ENCODE measurements at places on chromosomes 2 and 18.

DNA sequence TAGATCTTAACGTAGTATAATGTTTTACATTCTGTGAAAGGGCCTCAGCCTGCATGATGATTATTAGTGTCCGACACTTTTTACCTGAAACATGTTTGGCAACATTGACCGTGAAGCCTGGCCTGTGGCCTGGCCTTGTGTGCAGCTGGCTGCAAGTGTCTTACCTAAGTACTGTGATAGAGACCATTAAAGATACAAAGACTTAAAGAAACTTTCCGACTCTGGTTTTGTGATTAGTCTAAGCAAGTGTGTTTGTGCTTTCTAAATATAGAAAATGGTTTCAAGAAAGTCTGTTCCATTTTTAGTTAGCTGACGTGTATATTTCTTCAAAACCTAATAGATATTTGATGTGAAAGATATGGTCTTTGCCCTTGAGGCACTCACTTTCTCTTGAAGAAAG lies 601.8 kb downstream of the LRP1B start:
- no peak for DNase-seq

- DNase-seq = no peak
Observed at GRCh38 chr18:515838-516237, 15.3 kb upstream of the COLEC12 start.

- no peak for DNase-seq
Observed at GRCh38 chr18:24535527-24536295, 75.3 kb downstream of the HRH4 start.

GRCh38 chr2:237321746-237322145 lies 92.2 kb downstream of the COL6A3 start:
- no peak for DNase-seq

- no peak for DNase-seq
Observed at GRCh38 chr2:173045181-173045580, 30.5 kb upstream of the MAP3K20 start.

DNA sequence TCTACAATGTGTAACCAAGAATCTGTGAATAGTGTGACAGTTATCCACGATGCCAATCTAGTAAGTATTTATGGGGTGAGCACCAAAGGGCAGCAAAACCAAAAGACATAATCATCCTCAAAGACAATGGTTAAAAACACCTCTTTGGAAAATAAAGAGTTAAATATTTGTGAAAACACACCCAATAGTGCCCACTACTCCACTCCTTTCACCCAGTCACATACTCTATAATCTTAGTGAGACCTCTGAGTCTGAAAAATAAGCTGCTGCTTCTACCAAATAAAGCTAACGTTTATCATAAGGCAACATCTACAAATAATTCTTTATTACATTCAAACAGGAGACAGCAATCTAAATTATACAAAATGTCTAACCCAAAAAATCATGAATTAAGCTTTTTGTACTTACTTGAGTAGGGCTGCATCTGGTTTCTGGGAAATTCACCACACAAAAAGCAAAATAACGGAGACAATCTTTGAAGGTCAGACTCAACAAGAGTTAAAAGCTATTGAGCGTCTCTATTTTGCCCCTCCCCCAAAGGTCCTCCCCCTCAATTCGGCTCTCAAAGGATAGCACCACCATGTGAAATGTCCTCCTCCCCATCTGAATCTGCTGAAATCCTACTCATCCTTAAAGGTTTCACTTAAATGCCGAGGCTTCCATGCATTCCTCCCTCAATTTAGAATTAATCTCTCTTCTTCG lies 2.0 kb downstream of the RAPH1 start:
- no peak for DNase-seq

- no peak for DNase-seq
Observed at GRCh38 chr18:74714791-74715190, 117.1 kb downstream of the ZNF407 start.

DNA sequence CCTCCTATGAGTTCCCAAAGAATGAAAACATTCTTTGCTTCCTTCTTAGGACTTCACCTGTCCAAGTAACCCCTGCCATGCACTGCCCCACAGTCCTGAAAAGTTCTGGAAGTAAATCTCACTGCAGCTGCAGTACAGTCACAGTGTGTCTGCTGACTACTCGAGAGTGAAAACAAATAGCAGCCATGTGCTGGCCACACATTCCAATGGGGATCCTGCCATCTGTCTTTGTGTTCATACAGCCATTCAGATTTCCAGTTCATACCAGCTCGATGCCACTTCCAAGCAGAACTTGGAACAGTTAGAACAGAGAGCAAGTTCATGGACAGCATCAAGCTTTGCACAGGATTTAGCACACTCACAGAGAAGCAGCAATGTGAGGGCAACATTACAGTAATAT lies 629.9 kb upstream of the ACVR2A start:
- DNase-seq = no peak

- no peak for DNase-seq
Observed at GRCh38 chr2:183493040-183493439, 368.8 kb downstream of the NUP35 start.

- no peak for DNase-seq
Observed at GRCh38 chr2:55441280-55441892, 21.7 kb upstream of the CCDC88A start.

GRCh38 chr2:156326526-156327095 lies 5.9 kb downstream of the NR4A2 start:
- DNase-seq = no peak
